ENCODE measurements at places on chromosomes 3 and 15. TPM values are rescaled to one million over a fixed set of nuclear protein-coding genes. Genes with fewer than 3 reads are reported as not detected.

GRCh38 chr3:156148345-156148945 lies 28.1 kb downstream of the KCNAB1 start:
- no peak for DNase-seq

- no peak for DNase-seq
These were observed 127.6 kb downstream of the TBL1XR1 start for GRCh38 chr3:177069514-177070329.

Gene CHDH
- 6.7 TPM for polyA plus RNA-seq

Gene CCDC54
- 0.11 TPM for polyA plus RNA-seq

DNA sequence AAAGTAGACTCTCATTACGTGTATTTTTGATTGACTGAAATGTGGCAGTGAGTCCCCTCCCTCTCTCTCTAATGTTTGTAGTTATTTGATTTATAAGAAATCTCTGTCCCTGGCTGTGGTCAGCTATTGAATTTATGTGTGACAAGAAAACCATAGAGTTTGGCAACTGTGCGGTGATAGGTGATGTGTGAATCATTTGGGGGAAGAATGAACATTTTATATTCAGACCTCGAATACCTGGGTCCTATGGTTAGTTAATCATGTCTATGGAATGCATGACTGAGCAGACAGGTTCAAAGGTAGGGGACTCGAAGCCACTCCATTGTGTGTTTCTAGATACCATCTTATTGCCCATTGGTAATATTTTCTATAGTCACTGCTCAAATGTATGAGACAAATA lies 712.1 kb downstream of the MECOM start:
- no peak for DNase-seq

DNA sequence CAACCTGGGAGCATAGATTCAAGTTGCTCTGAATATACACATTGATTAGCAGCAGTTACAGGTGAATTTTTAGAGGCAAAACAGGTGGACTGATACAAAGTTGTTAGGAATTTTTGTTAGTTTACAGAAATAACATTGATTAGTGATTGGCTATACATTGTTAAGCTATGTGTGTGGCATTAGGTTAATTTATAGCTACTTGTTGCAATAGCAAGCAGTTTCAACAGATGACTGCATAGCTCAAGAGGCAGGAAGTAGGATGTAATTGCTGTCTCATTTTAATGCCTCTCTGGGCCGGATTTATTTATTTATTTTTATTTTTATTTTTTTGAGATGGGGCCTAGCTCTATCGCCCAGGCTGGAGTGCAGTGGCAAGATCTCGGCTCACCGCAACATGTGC lies 99.7 kb downstream of the TCF12 start:
- DNase-seq: no peak

Gene LMLN
- polyA plus RNA-seq: 8.4 TPM

Gene HDAC11
- 22.1 TPM for polyA plus RNA-seq

All from right renal cortex interstitium (tissue), 3 donors.